Non-pigmented ciliary epithelial cell (primary cell): ENCODE measurements at places on chromosomes 6 and 20.

- no peak for DNase-seq
These were observed 241.8 kb downstream of the ANKRD60 start for GRCh38 chr20:57986666-57987065.

DNA sequence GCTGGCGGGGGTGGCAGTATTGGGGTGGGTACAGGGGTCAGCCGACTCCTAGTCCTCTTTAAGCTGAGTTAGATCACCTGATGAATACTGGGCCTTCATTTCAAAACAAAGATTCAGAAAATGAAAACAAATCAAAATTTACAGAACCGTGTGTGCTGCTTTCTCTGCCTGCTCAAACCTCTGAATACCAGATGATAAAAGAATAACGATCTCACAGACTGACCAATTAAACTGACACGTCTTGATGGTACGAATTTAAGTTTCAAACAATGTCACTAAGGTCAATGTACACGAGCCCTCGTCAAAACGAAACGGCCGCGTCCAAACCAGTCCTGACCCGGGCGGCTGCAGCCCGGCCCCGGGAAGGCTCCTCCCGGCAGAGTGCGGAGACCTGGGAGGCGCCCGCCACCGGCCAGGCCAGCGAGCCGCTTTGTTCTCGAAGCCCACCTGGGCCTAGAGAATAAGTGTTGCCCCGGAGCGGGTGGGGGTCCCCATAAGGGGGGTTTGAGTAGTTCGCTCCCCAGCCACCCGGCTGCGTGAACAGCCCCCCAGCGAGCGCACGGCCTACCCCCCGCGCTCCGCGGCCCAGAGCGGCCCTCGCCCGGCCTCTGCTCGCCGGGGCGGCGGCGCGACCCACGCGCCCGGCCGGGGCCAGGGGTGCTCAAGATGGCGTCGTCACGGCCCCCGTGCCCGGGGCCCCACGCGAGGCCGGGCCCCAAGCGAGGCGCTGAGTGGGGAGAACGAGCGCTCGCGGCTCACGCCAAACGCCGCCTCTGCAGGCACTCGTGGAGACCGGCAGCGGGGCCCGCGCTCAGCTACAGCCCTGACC is 728 bp downstream of the PSMA7 start:
- no peak for DNase-seq

DNA sequence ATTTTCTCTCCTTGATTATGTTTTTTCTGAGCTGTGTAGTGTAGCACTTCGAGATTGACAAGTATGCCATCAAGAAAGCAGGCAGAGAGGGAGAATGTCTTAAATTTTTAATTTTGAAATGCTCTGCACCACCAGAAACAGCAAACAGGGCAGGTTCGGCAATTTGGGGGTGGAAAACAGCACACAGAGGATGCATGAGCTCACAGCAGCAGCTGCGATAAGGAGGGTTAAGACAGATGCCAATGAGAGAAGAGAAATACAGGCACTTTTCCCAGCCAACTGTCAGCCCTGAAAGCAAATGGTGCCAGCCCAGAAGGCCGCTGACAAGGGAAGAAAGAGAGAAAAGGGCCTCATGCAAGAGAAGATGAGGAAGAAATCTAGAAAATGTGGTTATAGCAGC is 15.1 kb upstream of the SNRPB2 start:
- DNase-seq: no peak

- DNase-seq: no peak
These were observed 46.4 kb downstream of the AKAP12 start for GRCh38 chr6:151286214-151286613.

GRCh38 chr6:53315086-53315724 is 33.5 kb downstream of the ELOVL5 start:
- no peak for DNase-seq

DNA sequence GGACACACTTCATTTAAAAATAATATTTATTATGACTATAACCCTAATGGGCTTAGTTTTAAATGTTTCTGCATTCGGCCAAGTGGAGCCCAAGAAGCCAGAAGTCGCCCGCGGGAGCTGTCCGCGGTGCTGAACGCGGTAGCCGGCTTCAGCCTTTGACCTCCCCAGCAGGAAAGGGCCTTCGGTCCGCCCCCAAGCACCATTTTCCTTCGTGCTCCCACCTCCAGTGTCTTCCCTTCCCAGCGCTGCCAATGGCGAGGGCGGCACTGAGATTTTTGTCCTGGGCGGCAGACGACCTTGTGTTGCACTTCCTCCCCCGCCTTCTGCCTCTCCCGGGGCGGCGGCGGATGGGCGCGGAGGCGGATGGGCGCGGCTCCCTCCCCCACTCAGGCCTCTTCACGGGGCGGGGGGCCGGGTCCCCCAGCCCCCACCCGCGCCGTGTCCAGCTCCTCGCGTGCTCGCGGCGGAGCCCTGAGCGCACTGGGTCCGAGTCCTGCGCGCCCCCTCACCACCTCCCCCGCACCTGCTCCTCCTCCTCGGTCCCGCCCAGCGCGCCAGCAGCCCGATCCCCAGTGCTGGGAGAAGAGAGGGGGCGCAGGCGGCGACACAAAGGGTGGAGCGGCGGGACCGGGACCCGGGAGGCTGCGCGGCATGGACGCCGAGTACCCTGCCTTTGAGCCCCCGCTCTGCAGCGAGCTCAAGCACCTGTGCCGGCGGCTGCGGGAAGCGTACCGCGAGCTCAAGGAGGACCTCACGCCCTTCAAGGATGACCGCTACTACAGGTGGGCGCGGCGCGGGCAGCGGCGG is 23.6 kb upstream of the TMEM181 start:
- no peak for DNase-seq

GRCh38 chr6:27251606-27252251 is 4.2 kb downstream of the PRSS16 start:
- DNase-seq: peak; percentile 20

- DNase-seq: no peak
These were observed 121.4 kb upstream of the TCF21 start for GRCh38 chr6:133767357-133767970.

DNA sequence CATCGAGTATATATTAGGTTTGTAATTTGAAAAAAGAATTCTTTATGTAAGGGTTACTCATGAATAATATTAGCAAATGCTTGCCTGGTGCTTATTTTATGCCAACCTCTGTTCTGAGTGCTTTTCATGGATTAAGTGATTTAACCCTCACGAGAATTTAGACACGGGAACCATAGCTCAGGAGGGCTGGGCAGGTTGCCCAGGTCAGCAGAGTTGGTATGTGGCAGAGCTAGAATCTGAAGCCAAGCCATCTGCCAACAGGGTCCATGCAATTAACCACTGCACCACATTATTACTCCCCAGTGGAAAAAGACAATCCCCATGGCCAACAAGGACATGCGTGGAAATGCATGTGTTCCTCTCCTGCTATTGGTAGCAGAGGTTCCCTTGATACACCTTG is 345.6 kb downstream of the CDC5L start:
- no peak for DNase-seq

DNA sequence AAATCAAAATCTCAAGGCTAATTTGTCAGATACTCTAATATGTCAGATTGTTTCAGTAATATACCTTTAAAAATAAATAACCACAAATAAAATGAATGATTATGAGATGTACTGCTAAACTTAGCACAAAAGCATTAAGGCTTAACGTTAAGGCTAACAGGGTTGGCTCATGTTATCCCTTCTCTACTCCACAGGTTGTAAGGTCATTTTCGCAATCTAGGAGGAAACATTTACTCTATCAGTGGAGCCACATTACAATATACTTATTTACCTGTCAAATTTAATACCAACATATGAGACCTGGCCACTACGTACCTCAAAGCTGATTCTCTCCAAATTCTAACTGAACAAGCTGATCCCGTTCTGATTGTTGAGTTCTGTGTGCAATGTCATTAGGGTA is 95.7 kb downstream of the RCAN2 start:
- DNase-seq: no peak

DNA sequence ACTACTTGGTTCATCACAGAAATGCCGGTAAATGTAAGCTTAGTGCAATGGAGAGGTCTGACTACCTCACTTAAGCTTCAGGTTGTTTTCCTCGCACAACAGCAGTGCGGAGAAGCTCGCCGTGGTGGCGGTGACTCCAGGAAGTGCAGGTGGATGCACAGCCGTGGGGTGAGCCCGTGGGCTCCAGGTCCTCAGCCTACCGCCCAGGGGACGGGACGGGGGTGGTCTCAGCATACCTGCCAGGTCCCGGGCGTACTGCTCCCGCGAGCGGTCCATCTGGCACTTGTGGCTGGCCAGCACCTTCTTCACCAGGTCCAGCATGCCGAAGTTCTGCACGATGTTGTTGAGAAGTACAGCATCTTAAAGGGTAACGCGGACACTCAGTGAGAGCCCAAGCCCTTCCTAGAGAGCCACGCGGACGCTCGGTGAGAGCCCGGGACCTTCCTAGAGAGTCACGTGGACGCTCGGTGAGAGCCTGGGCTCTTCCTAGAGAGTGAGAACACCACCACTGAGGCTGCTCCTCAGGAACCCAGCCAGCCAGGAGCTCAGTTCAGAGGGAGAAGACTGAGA is 17.8 kb upstream of the HELZ2 start:
- DNase-seq: no peak

DNA sequence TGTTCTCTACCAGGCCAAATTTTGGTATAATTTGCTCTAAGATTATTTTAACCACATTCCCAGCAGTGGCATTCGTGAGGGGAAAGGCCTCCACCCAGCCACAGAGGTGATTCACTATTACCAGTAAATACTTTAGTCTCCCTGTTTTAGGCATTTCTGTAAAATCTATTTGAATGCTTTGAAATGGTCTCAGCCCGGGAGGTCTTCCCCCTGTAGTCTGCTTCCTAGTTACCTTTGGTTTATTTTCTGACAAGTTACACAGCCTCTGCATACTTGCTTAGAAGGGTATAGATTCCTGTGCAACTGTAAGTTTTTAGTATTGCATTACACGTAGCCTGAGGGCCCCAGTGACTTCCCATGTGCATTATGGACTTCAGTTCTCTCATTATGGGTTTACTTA is 248.7 kb downstream of the C6orf118 start:
- no peak for DNase-seq

DNA sequence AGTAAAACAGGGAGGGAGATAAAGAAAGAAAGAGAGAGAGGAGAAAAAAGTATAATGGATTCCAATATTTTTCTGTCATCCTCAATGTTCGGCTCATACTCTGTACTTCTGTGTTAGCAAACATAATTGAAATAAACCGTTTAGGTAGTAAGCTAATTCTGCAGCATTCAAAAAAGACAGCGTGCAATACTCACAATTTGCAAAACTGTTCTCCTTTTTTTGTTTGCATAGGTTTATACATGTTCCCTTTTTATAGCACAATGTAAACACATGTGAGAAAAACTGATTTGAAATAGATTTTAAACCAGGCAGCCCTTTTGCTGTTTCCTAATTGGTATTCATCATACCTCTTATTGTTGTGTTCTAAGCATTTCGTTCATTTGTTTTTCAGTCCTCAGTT is 188.9 kb downstream of the PLCB1 start:
- DNase-seq: no peak

- no peak for DNase-seq
These were observed 195.2 kb downstream of the SLC16A10 start for GRCh38 chr6:111282515-111282914.

GRCh38 chr6:137246164-137246563 is 27.0 kb upstream of the IFNGR1 start:
- DNase-seq: no peak

DNA sequence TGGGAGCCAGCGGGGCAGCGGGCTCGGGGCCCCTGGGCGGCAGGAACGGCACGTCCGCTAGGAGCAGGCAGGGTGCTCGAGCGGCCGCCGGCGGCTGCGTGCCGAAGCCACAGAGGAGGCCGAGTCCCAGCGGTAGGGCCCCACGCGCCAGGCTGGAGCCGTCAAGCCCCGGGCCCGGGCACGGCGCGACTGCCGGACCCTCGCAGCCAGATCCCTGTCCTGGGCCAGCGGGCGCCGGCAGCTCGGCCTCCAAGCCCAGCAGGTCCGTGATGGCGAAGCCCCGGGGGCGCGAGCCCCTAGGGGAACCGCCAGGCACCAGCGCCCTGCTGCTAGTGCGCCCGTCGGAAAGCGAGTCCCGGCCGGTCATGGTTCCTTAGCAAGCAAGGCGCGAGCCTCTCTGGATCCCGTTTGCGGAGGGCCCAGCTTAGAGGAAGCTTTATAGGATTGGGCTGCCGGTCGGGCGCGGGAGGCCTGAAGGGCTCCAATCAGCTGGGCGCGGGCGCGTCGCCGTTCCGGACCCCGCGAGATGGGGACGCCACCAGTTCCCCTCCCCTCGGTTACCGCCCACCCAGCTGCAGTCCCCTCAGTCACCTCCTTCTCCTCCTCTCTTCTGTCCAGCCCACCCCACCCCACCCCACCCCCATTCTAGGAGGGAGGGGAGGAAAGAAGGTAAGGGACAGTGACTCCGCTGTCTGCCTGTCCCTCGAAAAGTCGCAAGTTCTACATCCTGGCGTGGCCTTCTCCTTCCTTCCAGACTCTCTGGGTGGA is at the start of gene VSX1:
Gene VSX1, minus strand, starts transcription at position 412 of the 768 bp plus-strand sequence. Its CDS starts 45 bp downstream, at position 367.
- no peak for DNase-seq

GRCh38 chr20:51400051-51400926 is 142.2 kb downstream of the NFATC2 start:
- no peak for DNase-seq

- peak; percentile 6 for DNase-seq
These were observed 45.6 kb downstream of the EYA4 start for GRCh38 chr6:133286765-133287164.
